ENCODE measurements at places on chromosomes 12 and 14.

DNA sequence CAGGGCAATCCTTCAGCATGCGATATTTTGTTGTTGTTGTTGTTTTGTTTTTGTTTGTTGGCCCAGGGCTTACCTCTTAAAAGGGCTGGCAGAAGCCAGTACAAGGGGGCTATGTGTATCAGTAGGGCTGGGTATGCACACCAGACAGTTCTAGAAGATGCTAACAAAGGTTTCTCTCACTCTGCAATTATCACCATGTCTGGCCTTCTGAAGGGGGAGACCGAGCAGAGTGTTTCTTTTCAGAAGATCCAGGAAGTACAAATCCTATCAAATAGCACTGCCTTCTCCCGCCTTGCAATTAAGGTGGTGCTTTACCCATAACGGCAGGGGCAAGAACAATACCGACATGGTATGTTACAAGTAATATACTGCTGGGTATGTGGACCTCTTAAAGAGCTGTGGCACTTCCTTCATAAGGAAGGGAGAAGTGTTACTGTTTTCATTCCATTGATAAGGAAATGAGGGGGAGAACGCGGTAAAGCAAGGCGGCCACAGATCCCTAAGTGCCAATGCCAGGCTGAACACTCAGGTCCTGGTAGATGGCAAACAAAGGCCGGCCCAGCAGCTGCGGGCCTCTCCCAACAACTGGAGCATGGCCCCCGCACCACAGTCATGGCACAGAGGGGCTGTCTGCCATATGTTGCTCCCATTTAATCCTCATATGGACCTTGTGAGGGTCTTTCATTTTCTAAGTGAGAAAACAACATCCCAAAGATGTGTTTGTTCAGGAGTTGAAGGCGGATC, 19.2 kb upstream of the CACNA2D4 start:
- no peak for DNase-seq

DNA sequence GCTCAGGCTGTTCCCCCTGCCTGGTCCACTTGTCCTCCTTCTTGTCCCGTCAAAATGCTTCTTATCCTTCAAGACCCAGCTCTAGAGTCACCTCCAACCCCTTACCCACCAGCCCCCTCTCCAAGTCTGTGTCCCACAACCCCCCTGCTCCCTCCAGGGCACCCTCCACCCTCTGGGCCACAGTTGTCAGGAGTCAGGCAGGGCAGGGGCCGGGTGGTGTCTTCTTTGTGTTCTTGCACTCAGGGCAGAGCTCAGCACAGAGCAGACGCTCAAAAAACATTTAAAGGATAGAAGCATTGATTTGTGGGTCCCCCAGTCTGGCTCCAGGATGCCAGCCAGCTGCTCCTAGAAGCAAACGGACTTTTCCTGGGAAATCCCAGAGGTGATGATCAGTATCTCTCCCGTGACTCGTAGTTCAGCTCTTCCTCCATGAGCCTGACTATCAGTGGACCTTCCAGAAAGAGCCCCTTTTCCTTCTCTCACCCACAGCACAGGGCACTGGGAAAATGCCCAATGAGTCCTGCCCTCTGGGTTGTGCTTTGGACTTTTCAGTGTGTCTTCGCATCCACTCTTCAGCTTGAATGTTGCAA, 17.2 kb upstream of the BDKRB1 start:
- no peak for DNase-seq

- no peak for DNase-seq
These were observed 196.7 kb upstream of the PELI2 start for GRCh38 chr14:55921511-55921910.

- DNase-seq: no peak
These were observed 92.4 kb upstream of the TMEM260 start for GRCh38 chr14:56487090-56487667.

GRCh38 chr14:99546234-99546879, 57.6 kb downstream of the CCDC85C start:
- no peak for DNase-seq

GRCh38 chr14:34257505-34257904, 204.5 kb downstream of the SPTSSA start:
- DNase-seq: no peak

GRCh38 chr12:91870872-91871707, 274.6 kb downstream of the BTG1 start:
- no peak for DNase-seq

DNA sequence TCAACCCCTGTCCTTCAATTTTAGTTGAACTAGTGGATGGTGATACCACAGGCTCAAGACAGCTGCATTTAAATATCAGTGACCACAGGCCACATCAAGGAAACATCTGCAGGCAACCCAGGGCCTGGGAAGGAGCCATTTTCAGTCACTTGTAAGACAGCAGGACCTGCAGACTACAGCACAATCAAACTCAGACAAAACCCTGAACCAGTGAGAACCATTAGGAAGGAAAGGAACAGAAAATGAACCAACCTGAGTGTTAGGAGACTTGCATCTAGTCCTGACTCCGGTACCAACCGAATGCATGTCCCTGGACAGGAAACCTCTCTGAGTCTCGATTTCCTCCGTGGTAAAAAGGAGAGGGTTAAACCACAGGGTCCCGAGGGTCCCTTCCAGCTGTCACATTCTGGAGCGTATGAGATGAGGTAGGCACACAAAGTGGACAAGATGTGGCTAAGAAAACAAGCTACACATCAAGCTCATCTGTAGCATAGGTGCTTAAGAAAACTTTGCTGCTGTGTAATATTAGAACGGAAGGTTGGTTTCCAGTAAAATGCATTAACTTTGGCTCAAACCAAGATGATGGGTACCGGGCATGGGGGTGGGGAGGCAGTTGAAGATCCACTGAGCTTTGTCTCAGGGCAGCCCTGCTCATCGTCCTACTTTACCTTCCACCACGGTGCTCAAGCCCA, 1.6 kb upstream of the CDKN1B start:
- no peak for DNase-seq

DNA sequence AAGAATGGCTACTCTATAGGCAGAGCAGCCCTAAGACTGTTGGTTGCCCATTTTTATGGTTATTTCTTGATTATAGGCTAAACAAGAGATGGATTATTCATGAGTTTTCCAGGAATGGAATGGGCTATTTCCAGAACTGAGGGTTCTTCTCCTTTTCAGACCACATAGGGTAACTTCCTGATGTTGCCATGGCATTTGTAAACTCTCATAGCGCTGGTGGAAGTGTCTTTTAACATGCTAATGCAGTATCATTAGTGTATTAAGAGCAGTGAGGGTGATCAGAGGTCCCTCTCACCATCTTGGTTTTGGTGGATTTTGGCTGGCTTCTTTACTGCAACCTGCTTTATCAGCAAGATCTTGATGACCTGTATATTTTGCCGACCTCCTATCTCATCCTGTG, 904.6 kb upstream of the FBXO33 start:
- no peak for DNase-seq
